ENCODE measurements at places on chromosomes 3 and 15.

- DNase-seq: no peak
Observed at GRCh38 chr15:79939399-79939798, 31.6 kb downstream of the BCL2A1 start.

DNA sequence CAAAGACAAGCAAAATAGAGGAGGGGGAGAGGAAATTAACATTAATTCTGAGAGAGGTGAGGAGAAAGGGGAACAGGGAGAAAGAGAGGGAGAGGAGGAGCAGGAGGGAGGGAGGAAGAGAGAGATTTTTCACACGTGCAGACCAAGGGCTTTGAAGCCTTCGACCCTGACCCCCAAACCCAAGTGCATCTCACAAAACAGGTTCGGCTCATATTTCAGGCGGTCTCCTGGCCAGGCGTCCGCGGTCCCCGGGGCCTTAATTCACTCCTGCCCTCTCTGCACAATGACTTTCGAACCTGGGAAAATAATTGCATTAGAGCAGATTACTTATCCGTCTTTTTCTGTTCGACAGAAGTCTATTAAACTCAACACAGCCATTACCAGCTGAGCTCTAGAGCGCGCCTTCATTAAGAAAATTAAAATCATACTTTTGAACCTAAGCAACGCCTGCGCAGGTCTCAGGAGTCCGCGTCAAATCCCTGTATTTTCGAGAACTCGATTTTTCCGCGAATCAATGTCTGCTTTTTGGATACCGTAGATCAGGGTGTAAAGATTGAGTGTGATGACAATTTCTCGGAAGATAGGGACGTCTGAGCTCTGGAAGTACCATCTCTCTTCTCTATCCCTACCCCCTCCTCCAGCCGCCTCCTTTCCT, 220.7 kb downstream of the MEIS2 start:
- no peak for DNase-seq

- no peak for DNase-seq
Observed at GRCh38 chr3:38140326-38141172, 2.1 kb downstream of the MYD88 start.

- no peak for DNase-seq
Observed at GRCh38 chr3:72127844-72128243, 342.9 kb upstream of the PROK2 start.

DNA sequence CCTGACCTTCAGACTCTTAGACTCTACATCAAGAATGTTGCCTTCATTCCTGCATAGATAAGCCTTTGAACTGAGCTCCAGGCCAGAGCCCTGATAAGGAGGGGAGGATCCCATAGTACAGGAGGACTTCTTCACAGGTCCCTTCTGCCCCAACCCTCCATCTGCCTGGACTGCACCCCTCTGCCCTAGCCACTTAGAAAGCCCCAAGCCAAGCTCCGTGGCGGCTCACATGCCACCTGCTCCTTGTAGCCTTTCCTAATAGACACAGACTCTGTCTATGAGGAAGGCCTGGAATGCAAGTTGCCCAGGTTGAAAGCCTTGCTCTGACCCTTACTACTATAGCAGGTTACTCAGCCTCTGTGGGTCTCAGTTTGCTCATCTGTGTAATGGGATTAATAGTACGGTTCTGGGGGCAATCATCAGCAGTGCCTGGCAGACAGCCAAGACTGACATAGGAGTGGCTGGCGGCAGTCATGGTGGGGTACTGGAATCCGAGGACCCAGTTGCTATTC, 11.6 kb downstream of the PCSK6 start:
- no peak for DNase-seq

- DNase-seq: no peak
Observed at GRCh38 chr15:101028772-101029438, 109.7 kb downstream of the LRRK1 start.

DNA sequence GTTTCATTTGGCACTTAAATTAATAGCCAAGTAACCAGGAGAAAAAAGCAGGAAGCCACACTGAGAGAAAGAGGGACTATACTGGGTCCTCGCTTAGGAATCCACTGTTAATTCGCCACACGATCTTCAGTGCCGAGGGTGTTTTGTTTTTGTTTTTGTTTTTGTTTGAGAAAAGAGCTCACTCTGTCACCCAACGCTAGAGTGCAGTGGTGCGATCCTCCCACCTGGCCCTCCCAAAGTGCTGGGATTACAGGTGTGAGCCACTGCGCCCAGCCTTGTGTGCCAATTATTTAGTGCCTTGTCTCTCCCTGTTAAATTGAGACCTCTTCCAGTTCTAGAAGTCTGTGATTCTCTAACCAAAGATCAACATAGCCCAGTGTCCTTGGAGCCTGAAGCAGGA, 53.8 kb upstream of the TPM1 start:
- DNase-seq: no peak

- no peak for DNase-seq
Observed at GRCh38 chr3:58408906-58409305, 24.7 kb downstream of the PDHB start.

DNA sequence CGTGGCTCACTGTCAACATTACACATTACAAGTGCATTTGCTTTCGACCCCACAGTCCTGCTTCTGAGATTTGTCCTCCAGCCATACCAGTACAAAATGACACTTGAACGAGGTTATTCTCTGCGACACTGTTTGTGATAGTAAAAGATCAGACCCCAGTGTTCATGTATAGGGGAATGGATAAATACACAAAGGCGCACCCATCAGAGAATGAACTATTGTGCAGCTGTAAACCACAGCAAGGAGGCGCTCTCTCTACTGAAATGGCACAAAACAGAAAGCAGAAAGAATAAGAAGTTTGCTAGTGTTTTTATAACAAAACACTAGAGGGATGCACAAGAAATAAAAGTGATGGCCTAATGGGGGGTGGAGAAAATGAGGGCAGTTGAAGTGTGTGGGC, 4.9 kb upstream of the CHSY1 start:
- DNase-seq: peak; percentile 34

Measured in OCI-LY7 (cell line).